ENCODE measurements at places on chromosomes 1 and 21. TPM values are rescaled to one million over a fixed set of nuclear protein-coding genes. Genes with fewer than 3 reads are reported as not detected.

Gene ALX3
- not detected for total RNA-seq

GRCh38 chr1:165137551-165138316 lies 218.8 kb downstream of the LMX1A start:
- DNase-seq: no peak

DNA sequence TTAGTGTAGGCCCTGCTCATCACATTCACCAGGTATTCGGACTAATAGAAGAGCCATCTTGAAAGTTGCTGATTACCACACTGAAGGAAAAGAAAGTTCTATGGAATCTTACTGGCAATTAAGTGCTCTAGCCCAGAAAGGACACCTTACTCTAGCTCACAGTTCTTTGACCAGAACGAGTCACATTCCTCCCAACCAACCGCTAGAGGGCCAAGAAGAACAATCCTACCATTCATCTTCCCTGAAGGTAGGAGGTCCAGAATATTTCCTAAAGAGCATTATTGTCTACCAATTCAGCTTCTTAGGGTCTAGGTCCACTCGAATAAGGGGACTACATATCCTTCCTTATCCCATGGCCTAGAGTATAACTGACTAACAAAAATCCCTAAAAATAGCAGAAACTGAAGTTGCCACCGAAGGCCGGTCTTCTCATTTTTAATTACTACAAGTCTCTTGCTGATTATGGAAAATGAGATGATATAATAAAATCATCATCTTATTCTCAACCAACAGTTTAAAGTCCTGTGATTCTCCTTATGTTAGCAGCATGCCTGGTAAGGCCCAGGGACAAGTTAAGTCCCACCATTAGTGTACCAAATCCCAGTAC lies 2.7 kb upstream of the FMO1 start:
- DNase-seq: peak; percentile 65

DNA sequence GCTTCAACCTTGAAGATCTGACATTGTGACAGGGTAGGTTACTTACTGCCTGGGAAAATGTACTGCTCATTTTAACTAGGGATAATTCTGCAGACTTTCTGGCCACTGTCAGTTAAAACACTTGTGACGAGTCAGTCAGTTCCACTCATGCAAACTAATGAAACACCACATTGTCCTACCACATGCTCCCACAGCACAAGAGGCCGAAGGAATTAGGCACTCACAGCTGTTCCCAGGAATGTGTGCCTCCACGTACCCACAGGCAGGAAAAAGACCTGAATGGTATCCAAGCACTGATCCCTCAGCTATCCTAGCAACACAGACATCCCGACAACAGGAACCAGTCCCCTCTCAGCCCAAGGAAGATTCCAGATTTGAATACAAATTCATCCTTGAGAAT lies 12.3 kb downstream of the BCAR3 start:
- peak; percentile 78 for DNase-seq

- no peak for DNase-seq
Observed at GRCh38 chr1:3192825-3193224, 123.8 kb downstream of the PRDM16 start.

Gene MLLT11
- total RNA-seq: 1.6 TPM

DNA sequence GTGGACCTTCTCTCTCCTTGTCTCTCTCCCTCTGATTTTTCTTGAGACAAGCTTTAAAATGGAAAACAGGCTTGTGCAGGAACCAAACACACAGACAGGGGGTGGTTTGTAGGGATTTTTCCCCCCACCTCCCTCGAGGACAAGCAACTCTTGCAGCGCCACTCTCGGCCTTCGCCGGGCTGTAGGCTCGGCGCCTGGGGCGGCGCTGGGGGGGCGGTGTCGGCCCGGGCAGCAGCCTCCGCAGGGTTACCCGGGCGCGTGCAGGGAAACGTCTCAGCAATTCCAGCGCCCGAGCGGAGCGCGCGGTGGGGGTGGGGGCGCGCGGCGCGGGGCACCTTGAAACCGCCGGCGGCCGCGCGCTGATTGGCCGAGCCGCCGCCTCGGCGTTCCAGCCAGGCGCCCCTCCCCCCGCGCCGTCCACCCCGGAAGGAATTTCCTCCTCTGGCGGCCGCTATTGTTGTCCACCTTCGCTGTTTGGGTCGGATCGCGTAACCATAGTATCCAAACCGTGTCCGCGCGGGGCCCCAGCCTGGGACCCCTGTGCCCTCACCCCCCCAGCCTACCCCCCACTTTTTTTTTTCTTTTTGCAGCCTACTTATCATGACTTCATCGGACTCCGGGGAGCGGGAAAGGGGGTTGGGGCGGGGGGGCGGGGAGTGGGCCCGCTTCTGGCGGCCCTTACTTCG lies 59.8 kb upstream of the ACOT11 start:
- DNase-seq: peak; percentile 96

GRCh38 chr1:94385308-94385929 lies 32.8 kb upstream of the ABCD3 start:
- DNase-seq: no peak

Gene TMPRSS15
- not detected for total RNA-seq

- no peak for DNase-seq
Observed at GRCh38 chr1:157842939-157843338, 1.3 kb upstream of the CD5L start.

GRCh38 chr1:50841791-50842387 lies 118.2 kb downstream of the FAF1 start:
- DNase-seq: peak; percentile 22

GRCh38 chr1:49163031-49163430 lies 386.3 kb upstream of the BEND5 start:
- DNase-seq: peak; percentile 2

GRCh38 chr1:87735750-87736149 lies 407.1 kb downstream of the LMO4 start:
- DNase-seq: no peak

Gene C1QB
- total RNA-seq: 18.5 TPM

DNA sequence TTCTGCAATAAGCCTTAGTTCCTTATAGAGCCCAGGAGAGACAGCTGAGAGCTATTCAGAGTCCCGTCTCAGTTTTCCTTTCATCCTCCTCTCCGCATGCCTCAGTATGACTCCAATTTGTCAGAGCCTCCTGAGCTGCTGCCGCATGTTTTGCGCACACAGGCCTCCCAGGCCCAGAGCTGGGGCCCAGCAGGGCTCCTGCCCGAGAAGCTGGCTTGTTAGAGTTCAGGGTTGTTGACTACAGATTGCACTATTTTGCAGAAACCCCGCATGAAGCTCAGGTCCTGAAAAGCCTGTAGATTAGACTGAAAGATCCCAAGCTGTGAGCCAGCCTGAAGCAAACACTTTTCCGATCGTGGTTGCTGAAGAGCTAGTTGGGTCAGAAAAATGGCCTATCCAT lies 51.5 kb downstream of the IGSF5 start:
- peak; percentile 40 for DNase-seq

Gene LRRN2
- total RNA-seq: 1.5 TPM

Gene LRRC53
- not detected for total RNA-seq

DNA sequence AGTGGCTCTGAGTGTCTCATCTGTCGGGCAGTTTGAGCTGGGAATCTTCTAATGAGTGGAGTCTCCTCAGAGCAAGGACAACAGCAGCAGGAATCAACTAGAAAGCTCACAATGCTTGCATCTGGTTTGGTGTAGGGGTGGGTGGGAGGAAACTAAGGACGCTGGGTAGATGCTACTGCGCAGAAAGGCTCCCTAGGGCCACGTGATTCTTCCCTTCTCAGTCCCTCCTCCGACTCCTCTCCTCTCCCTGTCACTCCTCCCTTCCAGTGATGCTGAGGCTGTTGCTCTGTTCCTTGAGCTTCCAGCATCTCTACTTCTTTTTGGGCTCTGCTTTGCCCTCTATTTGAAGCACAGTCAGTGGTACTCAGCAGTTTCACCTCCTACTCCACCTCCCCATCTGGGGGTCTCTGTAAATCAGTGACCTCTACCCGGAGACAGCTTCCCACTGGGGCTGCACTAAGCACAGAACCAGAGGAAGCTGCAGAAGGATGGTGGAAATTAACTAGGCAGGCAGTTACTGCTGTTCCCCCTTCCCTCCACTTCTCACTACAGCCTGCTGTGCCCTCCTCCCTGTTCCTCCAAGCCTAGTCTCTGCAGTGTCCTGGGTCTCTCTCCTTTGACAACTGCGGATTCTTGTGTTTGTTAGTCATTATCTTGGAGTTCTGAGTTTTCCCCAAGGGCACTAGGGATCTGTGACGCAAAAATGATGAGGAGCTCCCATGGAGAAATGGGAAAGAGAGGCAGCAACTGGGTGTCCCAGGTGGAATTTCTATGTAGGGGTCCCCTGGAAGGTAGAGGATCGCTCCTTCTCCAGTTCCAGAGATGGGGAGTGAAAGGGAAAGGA lies 5.8 kb downstream of the LINGO4 start:
- DNase-seq: no peak

GRCh38 chr21:35390013-35390776 lies 341.1 kb upstream of the RUNX1 start:
- peak; percentile 82 for DNase-seq

DNA sequence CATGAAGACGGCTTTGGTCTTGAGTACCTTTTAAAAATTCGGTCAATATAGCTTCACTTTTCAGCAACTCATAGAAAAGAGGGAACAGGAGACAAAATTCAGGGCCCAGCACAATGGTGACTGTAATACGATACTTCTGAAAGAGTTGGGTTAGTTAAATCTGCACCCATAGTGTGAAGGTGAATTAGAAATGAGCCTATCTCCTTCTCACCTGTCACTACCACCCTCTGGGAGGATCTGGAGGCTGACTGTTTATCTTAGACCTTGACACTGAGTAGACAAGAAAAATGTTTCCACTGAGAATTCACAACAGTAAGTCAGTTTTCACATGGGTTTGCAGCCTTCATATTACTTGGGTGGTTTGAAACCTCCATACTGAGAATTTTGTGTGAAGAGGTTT lies 57.9 kb upstream of the HMGB4 start:
- no peak for DNase-seq

DNA sequence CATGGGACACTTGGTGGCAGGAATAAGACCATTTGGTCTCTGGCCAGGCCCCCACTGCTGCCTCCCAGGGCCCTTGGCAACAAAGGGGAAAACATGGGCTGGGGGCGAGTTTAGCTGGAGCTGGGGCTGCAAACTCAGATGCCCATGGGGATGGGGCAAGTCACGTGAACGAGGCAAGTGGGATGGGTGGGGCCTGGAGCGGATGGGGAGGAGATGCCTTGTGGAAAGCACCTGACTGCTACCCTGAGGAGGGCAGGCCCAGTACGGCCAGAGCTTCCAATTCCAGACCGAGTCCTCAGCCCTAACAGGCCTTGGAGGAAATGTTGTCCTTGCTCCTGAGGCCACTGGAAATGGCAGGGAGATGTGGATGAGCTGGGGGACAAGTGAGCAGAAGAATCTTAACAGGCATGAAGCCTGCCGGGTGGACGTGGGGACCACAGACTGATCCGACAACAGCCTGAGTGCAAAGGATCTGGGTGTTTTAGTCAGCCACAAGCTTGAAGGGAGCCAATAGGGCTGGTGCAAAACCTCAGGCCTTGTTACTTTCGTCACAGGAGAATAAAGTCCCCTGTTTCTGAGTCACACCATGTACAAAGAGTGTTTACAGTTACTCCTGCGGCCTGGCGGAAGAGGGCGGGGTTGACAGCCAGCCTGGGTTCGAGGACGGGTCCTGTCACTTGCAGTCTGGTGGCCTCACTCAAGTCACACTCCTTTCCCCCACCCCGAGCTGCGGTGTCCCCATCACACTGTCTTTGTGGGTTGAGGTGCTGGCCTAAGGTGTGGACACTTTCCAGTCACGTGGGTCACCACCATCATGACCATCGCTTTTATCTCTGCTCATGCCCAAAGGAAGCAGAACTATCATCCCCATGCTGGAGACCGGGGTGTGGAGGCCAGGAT lies 19.1 kb downstream of the RUNX3 start:
- no peak for DNase-seq

Gene WDR3
- total RNA-seq: 19.6 TPM

DNA sequence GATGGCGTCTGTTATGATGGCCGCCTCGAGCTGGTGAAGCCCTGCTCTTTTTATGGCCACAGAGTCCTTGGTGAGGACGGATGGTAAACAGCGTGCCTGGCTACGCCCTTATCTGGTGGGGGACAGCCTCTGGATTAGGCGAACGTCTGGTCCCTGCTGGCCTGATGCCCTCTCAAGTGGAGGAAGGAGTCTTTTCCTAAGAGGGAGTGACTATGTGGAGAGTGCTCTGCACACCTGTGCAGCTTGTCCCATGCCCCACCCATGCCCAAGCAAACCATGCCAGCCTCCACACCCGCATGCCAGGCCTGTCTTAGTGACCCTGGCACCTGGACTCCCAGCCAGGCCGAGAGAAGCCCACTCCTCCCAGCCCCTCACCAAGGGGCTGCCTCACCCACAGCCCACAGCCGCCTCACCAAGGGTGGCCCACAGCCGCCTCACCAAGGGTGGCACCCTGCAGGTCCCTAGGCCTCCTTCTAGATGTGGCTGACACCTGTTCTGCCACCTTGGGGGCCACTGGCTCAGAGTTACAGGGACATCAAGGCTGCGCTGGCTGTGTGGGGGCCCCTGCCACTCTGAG lies 40.2 kb downstream of the WNT9A start:
- DNase-seq: no peak

- DNase-seq: no peak
Observed at GRCh38 chr21:46194374-46195334, 10.4 kb upstream of the SPATC1L start.

- no peak for DNase-seq
Observed at GRCh38 chr1:182149411-182149965, 88.0 kb upstream of the ZNF648 start.

DNA sequence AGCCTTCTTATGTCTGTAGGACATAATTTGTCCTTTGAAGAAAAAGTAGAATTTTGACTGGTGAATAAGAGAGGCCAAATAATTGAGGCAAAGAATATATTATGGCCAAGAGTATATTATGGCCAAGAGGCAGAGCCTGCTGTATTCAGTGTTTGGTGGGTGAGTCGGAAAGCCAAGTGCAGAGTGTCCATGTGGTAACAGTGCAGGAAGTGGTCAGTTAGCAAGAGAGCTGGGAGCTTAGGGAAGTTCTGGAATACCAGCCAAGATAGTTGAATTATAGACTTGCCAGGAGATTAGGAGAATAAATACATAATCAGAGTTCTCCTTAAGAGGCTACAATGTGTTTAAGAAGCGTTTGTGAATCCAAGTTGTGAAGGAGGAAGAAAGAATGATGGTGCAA lies 131.5 kb upstream of the LMO4 start:
- no peak for DNase-seq

Gene KIF14
- total RNA-seq: 5.1 TPM

DNA sequence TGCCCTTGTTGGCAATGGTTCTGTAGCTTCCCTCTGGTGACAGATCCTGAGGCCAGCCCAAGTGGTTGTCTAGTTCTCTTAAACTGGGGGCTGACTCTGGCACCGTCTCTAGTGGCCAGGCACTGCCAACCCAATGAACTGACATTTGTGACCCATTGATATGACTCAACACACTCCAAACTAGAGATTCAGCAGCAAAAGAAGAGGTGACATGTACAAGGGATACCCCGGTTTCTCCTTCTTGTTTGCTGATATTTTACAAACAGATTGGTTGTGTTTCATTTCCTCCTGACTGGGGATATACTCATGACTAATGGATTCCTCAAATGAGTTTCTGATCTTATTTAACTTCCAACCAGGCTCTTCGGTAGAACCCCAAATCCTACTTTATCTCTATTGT lies 65.9 kb upstream of the DNAJC6 start:
- DNase-seq: no peak

Gene CELA3B
- not detected for total RNA-seq

Gene AMIGO1
- 9.1 TPM for total RNA-seq

All from tongue (tissue), 3 donors.